Stimulated activated CD8-positive, alpha-beta memory T cell treated with anti-CD3 and anti-CD28 coated beads, Interleukin-7, amount 100 ng/mL, for 1 hour (primary cell): ENCODE measurements at places on chromosomes 6 and 20.

DNA sequence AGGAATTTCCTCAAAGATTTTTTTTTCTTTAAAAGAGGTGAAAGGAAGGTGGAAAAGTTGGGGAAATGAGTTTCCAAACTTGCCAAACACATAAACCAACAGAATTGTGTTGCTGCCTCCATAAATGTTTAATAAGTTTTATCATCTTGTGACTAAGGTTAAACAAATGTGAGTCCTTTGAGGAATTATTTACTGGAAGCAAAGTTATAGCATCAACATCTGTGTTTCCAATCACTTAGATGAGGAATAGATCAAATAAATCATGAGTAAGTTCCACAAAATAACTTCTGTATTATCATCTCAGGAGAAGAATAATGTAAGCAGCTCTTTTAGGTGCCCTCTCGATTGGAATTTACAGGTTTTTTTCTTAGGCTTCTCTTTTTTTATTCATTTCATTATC is 20.5 kb downstream of the TSHZ2 start:
- DNase-seq, result no peak

DNA sequence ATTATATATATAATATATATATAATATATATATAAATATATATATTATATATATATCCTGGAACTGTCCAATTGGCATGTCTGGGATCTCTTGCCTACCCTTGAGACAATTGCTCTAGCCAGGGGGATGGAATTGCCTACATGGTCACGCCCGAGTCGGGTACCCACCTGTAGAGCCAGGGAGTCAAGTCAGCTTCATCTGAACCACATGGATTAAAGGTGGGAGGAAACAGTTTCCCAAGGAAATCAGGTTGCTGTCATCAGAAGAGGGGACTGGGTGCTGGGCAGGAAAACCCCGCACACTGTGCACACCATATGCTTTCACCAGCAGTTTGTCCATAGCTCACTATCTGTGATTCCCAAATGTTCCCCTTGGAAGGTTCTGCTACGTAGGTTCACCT is 252.5 kb upstream of the NOX3 start:
- DNase-seq, result no peak

GRCh38 chr6:142187209-142187608 is 40.1 kb downstream of the VTA1 start:
- DNase-seq, result no peak

- no peak for DNase-seq
Observed at GRCh38 chr6:105179244-105180065, at the start of gene POPDC3. Gene POPDC3 (minus strand): TSS chr6:105180014. CDS start chr6:105161909, 18,105 bp downstream.

- DNase-seq, result no peak
Observed at GRCh38 chr20:47561180-47561579, 59.5 kb downstream of the NCOA3 start.

GRCh38 chr20:50561379-50562078 is 51.3 kb downstream of the PTPN1 start:
- DNase-seq, result no peak

DNA sequence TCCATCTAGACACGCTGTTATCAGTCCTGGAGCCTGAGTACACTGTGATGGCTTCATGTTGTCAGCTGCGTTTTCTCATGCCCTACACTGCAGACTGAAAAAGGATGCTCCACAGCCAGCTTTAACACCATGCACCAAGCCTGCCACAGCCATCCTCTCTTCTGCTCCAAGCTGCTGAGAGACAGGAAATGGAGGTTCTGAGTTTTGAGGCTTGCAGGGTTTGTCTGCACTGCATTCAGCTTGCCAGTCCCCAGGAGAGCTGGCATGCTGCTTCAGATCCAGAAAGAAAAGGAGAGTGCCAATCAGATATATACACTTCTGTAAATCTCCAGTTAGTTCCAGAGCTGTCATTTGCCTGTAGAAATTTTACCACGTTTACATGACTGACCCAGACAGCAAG is 550.7 kb upstream of the FLRT3 start:
- DNase-seq, result no peak

- no peak for DNase-seq
Observed at GRCh38 chr20:44218446-44218845, 7.9 kb upstream of the OSER1 start.

DNA sequence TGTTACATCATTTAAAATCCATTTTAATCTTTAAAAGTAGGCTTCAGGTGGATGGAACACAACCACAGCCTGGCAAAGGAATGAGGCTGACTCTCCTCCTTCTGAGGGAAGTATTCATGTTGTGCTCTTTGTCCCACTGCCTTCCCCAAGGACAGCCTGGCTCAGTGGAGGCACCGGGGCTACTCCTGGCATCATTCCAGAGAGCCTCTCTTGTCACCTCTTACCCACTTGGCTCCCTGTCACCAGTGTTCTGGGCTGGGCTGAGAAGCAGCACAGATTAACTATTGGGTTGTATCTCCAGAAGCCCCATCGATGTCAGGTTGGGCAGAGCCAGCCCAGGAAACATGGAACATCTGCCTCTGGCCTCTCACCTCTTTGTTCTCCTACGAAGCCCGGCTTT is 10.7 kb upstream of the TP53INP2 start:
- no peak for DNase-seq

DNA sequence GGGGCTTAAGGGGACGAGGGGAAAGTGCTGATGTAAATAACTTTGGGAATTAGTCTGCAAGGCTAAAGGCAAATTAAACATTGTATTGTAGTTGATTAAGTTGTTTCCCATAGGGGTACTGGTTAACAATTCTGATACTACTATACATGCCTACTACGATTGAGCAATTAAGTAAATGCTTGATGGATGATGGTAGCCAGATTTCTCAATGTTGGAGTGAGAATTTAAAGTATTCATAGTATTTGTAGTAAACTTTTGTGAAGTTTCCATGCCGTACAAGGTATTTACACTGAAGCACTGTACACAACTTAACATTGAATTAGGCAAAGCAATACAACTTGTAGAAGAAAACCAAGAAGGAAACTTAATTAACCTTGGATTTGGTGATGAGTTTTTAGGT is 852.3 kb downstream of the QKI start:
- DNase-seq, result no peak

DNA sequence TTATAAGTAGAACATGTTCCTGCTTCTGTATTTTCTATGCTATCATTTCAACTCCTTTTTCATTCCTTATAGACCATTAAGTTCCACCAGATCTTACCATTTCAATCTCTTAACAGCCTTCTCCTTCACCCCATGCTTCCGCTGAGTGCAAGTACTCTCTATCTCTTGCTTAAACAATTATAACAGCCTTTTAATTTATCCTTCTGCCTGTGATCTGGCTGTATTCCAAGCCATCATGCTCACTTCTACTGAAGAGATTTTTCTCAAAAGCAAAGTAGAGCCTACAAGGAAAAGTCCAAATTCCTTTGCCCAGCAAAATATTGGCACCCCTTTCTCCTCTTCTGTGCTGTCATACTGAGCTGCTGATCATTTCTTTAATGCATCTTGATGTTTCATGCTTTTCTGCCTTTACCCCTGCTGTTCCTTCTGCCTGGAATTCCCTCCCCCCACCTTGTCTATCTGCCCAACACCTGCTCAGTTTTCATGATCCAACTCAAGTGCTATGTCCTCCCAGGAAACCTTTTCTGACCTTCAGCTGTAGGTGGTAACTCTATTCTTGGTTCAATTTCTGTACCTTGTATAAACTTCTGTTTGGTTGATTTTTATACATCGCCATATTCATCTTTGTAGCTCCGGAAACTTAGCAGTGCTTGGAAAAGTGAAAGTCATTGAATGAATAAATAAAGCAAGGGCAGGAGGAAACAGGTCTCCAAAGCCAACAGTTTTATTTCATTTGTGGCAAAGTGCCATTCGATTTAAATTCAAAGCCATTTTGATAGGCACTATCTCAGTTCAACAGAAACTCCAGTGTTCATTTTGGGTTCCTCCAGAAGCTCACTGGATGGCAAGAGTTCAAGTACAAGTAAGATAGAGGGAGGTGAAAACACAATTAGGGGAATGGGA is 10.5 kb upstream of the BMP2 start:
- DNase-seq, result no peak

- no peak for DNase-seq
Observed at GRCh38 chr6:6566766-6567165, 21.8 kb upstream of the LY86 start.

- DNase-seq, result no peak
Observed at GRCh38 chr6:15658181-15658744, 4.6 kb downstream of the DTNBP1 start.

GRCh38 chr6:156695742-156696141 is 81.4 kb upstream of the ARID1B start:
- DNase-seq, result no peak

DNA sequence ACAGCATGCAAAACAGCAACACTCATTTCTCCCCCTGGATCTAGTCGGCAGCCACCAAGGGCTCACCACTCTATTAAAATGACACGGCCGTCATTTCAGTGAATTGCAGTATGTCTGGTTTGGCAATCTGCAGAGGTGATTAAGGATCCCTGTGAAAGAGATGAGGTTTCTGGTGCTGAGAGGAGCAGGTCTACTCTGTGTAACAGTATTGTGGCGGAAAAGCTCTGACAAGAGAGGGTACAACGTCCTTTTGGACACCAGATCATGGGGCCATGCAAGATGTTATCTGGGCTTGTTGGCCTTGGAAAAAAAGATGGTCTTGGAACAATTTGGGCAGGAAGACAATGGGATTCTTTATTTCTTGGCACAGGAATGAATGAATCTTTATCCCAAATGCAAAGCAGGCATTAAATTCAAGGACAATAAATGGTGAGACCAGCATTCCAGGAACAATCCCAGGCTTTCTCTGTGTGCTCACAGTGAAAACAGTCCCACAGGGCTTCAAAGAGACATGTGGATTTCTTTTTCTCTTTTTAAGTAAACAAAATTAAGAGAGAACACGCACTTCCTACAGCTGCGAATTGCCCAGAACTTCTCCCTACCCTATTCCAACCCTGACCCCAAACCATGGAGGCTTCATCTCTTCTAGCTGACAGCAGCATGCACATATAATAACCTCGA is 33.7 kb upstream of the ADGRF1 start:
- no peak for DNase-seq

DNA sequence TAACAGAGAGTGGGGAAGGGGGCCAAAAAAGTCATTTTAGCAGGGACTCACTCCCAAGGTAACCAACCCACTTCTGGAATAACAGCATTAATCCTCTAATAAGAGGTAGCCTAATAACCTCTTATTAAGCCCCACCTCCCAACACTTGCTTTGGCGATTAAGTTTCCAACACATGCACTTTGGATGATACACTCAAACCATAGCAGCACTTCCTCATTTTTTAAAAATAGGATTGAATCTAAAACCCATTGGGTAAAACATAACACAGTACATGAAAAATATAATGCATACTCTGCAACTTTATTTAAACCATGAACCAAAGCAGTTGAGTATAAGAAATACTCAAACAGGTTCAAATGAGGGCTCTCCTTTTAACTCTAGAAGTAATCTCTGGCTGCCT is 318.3 kb downstream of the HACE1 start:
- no peak for DNase-seq

DNA sequence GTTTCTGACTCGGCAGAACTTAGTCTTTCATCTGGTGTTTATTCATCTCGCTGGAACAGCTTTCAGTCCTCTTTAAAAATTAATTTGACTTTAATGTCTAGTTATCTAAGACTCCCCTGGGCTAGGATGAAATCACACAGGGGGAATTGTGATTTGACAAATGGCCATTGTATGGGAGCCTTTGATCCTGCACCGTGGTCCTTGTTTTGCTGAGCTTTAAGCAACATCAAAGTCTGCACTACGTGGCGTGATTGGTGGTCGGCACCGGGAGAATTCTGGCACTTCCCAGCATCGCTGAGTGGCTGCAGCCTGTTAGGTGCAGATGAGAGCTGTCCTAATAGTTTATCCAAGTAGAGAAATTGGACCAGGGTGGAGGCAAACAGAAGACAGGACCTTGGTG is 146.9 kb downstream of the TBC1D7 start:
- no peak for DNase-seq

DNA sequence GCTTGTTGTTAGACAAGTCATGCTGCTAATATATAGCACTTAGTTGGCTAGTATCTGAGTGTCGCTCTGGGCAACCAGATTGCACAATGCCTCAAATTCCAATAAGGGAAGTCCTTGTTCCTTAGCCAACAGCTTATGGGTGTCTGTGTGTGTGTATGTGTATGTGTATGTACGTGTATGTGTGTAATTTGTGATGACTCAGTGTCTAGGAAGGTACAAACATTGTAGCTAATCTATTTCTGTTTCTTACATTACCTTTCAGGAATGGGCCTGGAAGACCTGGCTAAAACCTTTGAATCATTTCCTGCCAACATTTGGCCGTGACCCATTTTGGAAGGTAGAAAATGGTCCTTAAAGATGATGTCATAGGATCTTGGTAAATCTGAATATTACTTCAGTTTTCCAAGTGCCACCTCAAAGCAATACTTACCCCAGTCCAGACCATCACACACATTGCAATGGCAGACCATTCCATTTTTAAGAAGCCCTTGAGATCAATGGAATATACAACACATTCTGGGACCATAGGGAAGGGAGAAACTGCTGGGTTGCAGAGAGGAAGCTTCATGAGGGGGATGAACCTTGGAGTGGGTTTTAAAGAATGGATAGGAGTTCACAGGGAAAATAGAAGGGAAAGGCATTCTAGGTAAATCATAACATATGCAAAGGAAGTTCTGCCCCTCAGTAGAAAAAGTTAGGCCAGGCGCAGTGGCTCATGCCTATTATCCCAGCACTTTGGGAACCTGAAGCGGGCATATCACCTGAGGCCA is 25.1 kb downstream of the NEDD9 start:
- DNase-seq, result no peak

DNA sequence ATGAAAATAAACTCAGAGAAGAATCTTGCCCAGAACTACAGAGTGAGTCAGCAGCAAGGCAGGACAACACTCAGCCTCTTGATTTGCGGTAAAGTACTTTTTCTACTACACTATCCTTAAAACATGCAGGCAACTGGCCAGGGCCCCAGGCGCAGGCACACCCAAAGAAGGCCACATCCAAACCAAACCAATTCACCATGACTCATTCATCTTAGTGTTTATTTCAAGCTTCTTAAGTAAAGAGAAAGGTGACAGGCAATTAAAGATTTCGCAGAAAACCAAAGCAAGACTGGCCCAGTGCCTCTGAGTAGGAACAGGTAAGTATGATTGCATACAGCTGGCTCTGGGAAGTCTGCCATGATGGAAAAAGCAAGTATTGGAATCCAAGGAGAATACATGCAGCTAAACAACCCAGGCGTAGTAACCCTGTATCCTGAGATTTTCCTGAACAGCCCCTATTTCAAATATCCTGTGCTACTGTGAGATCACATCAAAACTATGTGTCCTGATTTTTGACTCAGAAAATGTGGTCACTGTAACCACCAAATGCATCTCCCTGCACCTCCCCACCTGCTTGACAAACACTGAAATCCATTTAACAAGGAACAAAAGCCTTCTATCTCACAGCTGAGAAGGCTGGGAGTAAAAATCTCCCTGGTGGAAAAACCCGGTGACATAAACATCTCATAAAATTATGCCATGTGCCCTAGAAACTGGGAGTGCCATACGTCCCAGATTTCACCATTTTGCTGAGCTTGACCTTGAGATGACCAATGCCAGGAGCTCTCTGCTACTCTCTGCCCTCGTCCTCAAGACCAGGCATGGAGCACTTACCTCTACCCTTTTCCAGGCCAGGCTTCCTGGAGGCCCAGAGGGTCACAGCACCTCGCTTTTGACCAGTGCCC is 12.4 kb downstream of the WFDC3 start:
- DNase-seq, result no peak
